NCI-H1092 (cell line): ENCODE measurements at places on chromosomes 6 and 20.

GRCh38 chr6:33766921-33767907 lies 20.5 kb upstream of the IP6K3 start:
- DNase-seq: no peak

- no peak for DNase-seq
These were observed 17.5 kb downstream of the DNMT3B start for GRCh38 chr20:32779500-32780211.

DNA sequence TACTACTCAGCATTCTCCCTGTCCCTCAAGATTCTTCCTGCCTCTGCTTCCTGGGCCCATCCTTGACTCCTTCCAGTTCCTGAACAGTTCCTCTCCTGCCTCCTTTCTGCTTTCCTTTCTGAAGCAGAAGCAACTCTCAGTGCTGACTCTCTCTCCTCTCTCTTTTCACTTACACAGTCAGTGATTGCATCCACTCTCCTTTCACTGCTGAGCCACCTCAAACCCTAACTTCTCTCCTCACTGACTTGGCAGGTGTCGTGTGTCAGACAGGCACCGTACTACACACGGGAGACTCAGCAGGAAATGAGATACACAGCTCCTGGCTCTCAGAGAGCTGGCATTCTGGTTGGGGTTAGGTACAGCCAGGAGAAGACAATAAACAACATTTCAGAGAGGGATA lies 5.6 kb downstream of the ABHD16A start:
- no peak for DNase-seq

DNA sequence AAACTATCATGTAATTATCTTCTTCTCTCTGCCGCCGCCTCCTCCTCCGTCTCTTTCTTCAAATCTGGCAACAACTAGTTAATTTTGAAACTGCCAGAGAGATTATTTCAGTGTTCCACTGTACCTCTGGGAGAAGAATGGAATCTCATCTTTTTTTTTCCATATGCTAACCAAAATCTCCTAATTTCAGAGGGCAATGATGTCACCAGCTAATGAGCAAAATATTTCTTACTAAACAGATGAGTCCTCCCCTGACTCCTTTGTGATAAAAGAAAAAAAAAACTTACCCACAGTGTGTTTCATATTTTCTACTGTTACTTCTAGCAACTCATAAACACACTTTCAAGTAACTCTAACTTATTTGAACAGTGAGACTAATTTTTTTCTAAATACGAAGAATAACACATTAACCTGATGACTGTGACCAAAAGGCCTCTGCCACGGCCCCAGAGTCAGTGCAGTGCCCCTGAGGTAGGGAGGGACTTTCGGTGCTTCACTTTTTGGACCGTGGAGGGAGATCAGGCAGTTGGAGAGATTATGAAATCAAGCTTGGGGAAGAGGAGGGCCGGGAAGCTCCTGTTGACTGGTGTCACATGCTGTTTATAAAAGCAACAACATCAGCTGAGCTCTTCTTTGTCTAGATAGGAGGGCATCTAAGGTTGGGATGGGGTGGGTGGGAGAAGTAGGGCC lies 159.6 kb downstream of the SASH1 start:
- no peak for DNase-seq

- no peak for DNase-seq
These were observed at the start of gene KCNQ5 for GRCh38 chr6:72621291-72622093. KCNQ5 (plus strand) TSS chr6:72622064.

GRCh38 chr6:108434222-108434621 lies 126.5 kb upstream of the FOXO3 start:
- DNase-seq: no peak

DNA sequence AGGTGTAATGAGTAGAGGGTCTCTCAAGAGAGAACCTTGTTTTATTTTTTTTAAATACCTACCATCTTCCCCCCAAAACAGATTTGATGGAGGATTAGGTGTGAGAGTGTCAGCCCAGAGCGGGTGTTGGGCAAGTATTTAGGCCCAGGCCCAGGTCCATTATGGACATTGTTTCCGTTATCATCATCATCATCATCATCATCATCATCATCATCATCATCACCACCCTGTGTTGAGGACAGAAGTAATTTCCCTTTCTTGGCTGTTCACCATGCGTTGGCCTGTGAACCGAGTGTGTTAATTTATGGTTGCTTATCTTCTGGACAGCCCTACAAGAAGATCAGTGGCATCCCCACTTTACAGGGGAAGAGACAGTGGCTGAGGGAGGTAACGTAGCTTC lies 28.6 kb downstream of the PSMF1 start:
- no peak for DNase-seq
